ENCODE measurements at places on chromosomes 11 and 22.

- DNase-seq = no peak
Observed at GRCh38 chr22:49657275-49657973, 170.2 kb downstream of the BRD1 start.

DNA sequence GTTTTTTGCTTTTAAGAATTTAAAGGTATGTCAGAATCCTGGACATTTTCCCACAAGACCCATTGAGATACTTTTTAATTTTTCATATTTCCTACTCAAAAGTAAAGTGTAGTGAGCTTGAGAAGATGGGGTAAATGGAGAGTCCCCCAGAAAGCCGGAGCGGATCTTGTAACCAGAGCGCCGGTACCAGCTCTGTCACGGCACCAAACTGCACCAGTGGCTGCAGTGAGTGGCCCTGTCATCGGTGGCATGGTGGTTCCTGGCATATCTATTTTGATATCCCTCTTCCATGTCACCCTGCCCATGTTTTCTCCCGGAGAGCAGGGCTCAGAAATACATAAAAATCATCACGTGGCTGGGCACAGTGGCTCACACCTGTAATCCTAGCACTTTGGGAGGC lies 19.3 kb downstream of the DDX25 start:
- DNase-seq = no peak

- DNase-seq = no peak
Observed at GRCh38 chr11:103924166-103925013, 112.0 kb upstream of the DDI1 start.

DNA sequence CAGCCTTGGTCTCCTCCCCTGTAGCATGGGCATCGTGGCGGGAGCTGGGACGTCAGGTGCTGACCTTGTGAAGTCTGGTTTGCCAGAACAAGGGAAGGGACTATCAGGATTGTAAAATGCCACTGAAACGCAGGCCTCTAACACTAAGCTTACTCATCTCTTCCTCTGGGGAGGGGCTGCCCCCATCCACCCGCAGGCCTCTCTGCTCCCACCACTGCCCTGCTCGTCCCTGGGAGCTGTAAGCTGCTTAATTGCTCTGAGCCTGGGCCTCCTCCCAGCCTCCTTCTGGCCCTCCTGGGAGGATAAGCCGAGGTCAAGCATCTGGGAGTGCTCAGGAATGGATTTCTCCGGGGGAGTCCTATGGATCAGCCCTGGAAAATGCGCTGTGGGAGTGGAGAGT lies 8.4 kb downstream of the SHISAL1 start:
- DNase-seq = no peak

GRCh38 chr22:17108256-17109112 lies 12.7 kb downstream of the TMEM121B start:
- no peak for DNase-seq

DNA sequence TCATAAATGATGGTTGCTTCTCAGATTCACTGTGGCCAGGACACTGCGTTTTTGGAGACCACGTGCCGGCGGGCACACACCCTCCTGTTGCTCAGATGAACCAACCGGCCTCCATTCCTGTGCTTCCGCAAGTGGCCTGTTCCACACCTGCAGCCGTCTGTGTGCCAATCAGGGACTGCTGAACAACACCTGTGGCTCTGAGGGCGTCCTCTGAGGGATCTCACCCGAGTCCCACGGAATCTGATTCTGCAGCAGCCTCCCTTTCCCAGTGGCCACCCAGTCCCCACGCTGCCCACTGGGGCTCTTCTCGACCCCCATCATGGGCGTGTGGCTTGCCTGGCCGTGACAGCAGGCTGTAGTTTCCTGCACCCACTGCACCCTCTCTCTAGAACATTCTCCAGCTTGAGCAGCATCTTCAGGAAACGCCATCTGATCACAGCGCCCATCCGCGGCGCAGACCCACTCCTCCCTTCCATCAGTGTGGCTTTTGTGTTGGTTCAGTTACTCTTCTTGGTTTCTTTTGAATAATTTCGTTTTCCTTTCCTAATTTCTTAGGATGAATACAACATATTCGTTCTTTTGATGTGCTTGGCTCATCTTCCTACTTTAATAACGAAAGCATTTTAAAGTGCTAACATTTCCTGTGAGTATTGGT lies 100.3 kb upstream of the SLC22A12 start:
- no peak for DNase-seq
